Caco-2 (cell line): ENCODE measurements at places on chromosomes 2 and 18.
A peak's percentile ranks its signal among the peaks of the same experiment; 100 is the strongest.

DNA sequence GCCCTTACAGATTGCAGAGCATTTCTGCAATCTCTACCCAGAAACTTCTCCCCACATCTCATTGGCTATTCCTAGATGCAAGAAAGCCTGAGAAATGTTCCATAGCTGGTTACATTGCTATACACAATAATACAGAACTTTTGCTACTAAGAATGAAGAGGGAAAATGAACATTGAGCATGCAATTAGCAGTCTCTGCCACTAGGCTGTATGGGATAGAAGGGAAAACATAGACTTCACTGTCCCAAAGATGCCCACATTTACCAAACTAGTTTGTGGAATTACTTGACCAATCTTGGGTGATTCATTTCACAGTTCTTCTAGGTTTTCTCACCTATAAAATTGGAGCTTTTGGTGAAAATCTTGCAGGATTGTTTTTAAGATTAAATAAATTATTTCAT lies 265.7 kb upstream of the NT5C1B start:
- no peak for DNase-seq

DNA sequence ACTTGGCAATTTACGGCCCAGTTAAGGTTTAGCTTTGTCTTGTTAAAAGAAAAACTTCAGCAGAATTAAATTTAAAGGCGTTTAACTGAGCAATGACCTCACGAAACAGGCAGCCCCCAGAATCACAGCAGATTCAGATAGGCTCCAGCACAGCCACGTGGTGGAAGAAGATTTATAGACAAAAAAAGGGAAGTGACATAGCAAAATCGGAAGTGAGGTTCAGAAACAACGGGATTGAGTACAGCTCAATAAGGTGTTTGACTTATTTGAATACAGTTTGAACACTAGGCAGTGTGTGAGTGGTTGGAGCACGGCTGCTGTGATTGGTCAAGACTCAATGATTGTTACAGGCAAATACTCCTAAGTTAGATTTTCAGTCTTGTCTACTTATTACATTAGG lies 79.8 kb downstream of the MOGAT1 start:
- DNase-seq = no peak

DNA sequence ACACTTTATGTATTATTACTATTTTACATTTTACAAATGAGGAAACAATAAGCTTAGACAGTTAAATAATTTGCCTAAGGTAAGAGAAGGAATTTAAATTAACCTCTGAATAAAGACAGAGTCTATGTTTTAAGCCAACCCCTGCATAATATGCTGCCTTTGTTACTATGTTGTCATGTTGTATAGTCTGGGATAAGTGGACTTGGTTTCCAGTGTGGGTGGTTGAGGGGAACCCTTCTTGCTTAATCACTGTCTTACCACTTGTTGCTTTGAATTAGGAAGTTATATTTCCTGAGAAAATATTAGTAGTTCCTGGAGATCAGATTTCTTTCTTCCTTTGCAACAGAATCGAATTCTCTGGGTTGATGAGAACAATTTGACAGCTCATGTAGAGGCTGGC lies 52.6 kb downstream of the AGPS start:
- no peak for DNase-seq

GRCh38 chr18:76558881-76559667 lies 64.0 kb upstream of the ZNF516 start:
- no peak for DNase-seq

- no peak for DNase-seq
Measured at GRCh38 chr18:50830544-50830943, 10.7 kb upstream of the MRO start.

DNA sequence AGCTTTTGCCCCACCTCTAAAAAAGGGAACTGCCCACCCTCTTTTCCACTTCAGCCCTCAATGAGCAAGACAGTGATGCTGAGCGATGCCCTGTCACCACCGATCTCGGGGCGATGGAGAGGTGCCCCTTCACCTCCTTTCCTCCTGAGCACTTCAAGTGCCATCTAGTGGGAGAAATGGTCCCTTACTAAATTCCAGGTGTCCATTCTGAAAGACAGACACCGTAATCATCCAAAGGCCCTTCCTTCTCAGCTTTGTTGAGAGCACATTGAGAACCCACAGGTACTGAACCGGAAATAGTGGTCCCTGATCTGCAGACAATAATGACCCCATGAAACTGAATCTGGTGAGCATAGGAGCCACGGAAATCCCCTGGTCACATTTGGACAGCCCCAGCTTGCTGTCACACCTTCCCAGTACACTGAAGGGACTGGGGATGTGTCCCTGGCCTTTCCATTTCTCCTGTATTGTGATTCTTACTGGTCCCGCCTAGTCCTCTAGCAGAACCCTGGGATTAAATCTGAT lies 38.5 kb downstream of the KCTD18 start:
- no peak for DNase-seq

DNA sequence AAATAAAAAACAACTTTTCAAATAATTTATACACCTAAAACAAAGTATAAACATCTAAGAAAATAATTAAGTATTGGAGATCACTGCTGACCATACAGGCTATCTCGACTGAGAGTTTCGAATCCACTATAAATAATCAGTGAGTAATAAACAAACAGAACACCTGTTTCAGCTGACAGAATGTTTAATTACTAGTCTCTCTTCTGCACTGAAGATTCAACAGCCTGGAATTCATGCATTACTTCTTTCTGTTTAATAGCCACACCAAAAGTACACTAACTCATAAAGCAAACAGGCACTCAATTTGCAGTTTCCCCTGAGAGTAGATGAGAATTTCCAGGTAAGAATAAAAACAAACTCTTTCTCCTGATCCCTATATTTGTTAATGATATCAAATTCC lies 138.5 kb downstream of the RBMS1 start:
- no peak for DNase-seq

GRCh38 chr18:33123862-33124518 lies 316.5 kb downstream of the CCDC178 start:
- no peak for DNase-seq

DNA sequence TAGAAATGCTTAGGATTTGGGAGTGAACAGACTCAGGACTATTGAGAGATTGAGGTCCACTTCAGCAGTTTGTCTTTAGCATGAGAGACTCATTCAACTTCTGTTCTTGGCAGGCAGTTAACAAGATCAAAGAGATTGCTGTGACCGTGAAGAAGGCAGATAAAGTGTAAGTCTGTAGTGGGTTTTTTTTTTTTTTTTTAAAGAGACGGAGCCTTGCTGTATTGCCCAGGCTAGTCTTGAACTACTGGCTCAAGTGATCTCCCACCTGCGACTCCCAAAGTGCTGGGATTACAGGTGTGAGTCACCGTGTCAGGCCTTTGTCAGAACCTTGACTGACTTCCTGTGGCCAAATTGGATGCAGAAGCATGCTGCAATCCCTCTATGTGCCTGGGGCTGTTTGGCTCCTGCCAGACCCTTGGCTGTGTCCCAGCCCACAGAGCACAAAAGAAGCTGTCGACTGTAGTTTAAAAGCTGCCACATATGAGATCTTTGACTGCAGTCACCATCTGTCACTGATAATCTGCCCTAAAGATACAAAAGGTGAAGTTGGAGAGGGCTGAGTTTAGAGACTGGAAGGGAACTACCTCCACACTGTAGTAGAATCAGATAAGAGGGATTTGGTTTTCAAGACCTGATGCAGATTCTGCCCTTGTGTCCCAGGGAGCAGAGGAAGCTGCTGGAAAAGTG lies 9.9 kb downstream of the CCT7 start:
- no peak for DNase-seq

GRCh38 chr2:241217320-241218031 lies 29.0 kb downstream of the ANO7 start:
- DNase-seq = peak; percentile 74

- DNase-seq = no peak
Measured at GRCh38 chr2:236016496-236016895, 151.7 kb downstream of the GBX2 start.

DNA sequence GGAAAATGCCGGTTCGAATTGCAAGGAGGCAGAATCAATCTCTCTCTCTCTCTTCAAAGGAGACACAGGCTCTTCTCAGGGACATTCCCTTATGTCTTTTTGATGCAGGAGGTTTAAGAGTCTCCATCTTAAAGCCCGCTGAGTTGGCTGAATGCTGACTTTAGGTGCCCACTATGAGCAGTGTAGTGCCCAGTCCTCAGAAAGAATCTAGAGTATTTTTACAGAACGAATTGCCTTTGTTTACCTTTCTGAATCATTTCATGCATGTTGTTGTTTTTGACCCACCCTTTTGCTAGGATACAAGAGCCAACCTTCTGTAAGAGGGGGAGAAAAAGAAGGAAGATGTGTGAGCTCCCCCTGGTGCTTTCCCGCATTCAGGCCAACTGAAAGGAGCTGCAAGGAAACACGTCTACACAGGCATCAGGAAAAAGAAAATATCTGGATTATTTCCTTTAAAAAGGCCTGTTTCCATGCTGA lies 193.5 kb upstream of the TCF4 start:
- DNase-seq = peak; percentile 37

DNA sequence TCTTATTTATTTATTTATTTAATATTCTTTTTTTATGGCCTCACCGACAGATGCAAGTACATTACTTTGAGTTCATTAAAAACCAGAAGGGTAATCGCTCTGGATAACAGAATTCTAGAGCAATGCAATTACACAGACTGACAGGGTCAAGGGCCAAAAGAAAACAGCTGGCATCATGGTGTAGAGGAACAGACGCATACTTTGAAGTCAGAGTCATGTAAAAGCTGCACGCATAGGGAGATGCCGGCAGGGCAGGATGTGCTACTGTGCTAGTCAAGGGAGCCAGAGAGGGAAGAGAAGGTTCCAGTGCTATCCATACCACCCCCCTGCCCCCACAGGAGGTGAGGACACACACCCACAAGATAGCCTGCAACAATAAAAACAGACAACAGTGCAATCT lies 115.2 kb upstream of the TFCP2L1 start:
- no peak for DNase-seq

- peak; percentile 59 for DNase-seq
Measured at GRCh38 chr18:63099848-63100629, 219.5 kb downstream of the BCL2 start.

DNA sequence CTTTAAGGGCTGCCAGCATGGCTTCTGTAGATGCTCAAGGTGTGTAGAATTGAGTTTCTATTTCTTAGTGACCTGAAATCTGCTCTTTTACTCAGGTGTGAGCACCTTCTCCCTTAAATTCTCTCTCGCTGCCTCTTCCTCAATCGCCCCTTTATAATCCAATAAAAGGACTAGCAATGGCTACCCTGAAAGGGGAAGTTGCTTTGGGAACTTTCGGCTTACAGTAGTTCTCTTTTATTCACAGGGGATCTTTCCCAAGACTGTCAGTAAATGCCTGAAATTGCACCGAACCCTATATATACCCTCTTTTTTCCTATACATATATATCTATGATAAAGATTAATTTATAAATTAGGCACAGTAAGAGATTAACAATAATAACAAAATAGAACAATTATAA lies 121.8 kb downstream of the ACTR3 start:
- no peak for DNase-seq

DNA sequence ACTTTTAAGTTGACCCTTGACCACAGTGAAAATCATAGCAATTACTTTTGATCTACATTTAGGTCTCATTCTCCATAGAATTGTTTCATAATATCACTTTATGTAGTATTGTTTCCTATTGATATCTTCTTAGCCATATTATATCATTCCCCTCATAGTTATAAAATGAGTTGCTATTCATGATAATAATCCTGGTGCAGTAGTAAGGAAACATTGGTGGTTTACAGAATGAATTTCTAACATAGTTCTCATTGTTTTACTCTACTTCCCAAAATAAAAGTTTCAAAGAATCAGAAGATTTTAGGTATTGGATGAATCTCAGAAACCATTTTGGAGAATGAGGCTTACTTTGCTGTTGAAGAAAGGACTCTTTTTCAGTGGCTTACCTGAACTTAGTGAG lies 246.0 kb downstream of the PARD3B start:
- DNase-seq = no peak

DNA sequence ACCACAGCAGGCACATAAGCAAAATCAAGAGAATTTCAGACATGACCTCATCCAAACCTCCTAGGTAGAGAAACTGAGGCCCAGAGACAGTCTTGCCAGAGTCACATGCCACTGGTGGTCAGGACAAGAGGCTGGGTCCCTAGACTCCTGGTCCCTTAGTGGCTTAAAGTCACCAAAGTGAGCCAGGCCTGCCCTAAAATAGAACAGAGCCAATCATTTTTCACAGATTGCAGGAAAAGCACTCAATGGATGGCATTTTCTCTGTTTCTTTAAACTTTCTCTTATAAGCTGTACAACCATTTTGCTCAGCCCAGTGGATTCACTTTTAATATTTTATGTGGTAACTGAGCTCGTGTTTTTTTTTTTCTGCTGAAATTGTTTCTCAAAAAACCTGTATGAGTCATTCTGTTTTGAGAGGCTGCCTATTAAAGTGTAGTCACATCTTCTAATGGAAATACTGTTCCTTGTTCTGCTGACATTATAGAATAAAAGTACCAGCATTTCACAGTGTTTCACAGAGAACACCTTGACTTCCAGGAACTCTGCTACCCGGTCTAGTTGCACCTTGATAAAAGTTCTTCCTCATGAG lies 29.6 kb downstream of the STEAP3 start:
- DNase-seq = no peak

- DNase-seq = no peak
Measured at GRCh38 chr18:60099709-60100108, 199.9 kb downstream of the PMAIP1 start.

DNA sequence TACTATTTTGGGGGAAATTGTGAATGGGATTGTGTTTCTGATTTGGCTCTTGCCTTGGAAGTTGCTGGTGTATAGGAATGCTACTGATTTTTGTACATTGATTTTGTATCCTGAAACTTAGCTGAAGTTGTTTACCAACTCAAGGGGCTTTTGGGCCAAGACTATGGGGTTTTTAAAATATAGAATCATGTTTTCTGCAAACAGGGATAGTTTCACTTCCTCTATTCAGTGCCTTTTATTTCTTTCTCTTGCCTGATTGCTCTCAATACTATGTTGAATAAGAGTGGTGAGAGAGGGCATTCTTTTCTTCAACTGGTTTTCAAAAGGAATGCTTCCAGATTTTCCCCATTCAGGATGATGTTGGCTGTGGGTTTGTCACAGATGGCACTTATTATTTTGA lies 1383.8 kb upstream of the ACVR2A start:
- no peak for DNase-seq

DNA sequence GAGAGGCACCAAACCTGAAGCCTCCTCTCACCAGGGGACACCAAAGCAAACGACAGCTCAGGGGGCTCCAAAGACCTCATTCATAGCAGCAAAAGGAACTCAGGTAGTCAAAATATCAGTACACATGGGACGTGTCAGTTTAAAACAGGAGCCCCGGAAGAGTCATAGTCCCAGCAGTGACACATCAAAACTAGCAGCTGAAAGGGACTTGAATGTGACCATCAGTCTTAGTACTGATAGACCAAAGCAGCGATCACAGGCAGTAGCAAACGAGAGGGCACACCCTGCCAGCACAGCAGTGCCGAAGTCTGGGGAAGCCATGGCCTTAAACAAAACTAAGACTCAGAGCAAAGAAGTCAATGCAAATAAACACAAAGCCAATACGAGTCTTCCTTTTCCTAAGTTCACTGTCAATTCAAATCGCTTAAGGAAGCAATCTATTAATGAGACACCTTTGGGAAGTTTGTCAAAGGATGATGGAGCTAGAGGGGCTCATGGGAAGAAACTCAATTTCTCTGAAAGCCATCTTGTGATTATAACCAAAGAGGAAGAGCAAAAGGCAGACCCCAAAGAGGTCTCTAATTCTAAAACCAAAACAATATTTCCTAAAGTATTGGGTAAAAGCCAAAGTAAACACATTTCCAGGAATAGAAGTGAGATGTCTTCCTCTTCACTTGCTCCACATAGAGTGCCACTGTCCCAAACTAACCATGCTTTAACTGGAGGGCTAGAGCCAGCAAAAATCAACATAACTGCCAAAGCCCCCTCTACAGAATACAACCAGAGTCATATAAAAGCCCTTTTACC lies 1.2 kb downstream of the GALNT5 start:
- DNase-seq = no peak

GRCh38 chr2:10309286-10309685 lies 6.6 kb downstream of the HPCAL1 start:
- DNase-seq = no peak
